ENCODE measurements at places on chromosomes 11 and 22. TPM values are rescaled to one million over a fixed set of nuclear protein-coding genes. Genes with fewer than 3 reads are reported as not detected.

The IFITM10 gene
- total RNA-seq, result 0.32 TPM

The MPPED1 gene
- total RNA-seq, result not detected

The FAU gene
- total RNA-seq, result 1,020 TPM

DNA sequence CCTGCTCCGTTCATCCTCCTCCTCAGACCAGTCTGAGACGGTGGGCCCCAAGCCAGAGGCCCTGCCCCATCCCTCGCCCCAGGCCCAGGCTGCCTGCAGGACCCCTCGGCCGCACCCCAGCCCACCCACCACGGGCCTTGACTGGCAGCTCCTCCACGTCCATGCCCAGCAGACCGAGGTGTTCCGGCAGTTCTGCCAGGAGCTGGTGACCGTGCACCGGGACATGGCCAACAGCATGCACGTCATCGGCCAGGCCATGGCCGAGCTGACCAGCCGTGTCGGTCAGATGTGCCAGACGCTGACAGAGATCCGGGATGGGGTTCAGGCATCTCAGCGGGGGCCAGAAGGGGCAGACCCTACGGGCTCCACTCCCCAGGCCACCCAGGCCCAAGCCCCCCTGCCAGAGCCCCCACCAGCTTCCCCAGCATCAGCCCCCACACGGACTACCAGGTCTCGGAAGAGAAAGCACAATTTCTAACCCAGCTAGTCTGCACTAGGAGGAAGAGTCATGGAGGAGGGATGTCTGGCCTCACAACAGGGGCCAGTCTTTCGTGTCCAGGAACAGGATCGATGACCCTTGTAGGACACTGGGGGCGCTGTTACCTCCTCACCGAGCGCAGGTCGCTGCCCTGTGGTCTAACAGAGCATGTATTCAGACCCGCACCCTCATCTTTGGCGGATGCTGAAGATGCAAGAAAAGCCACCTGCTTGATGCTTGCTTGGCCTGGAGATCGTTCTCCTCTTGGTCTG, 66.3 kb downstream of the PRDM11 start:
- H3K36me3 ChIP-seq, result no peaks in the 10 kb centered on the region
- H3K27ac ChIP-seq, result no peak overlapping the region
- H3K27me3 ChIP-seq, result no peaks in the 10 kb centered on the region
- H3K4me3 ChIP-seq, result no peak overlapping the region
- no peak for DNase-seq

- H3K27ac ChIP-seq, result no peak overlapping the region
These were observed 7.3 kb upstream of the OR52W1 start for GRCh38 chr11:6191742-6192141.

- no peaks in the 10 kb centered on the region for H3K27me3 ChIP-seq
- H3K4me3 ChIP-seq, result no peak overlapping the region
- H3K4me1 ChIP-seq, result no peaks in the 10 kb centered on the region
- H3K36me3 ChIP-seq, result no peaks in the 10 kb centered on the region
- H3K27ac ChIP-seq, result no peak overlapping the region
These were observed 518.4 kb downstream of the SOX6 start for GRCh38 chr11:15837901-15838489.

Measured in activated T-helper 1 cell treated with anti-CD3 and anti-CD28 coated beads, Interleukin-12 subunit alpha, Interleukin-12 subunit beta, Interleukin-2, Interleukin-4 antibody, amounts not matched to agents 30 ng/mL and 10 ng/mL and 1 ng/mL, durations not matched to agents 14 hours and 24 hours and 36 hours (primary cell).